ENCODE measurements at places on chromosomes 5 and 9.

GRCh38 chr9:89010056-89010455 lies 18.8 kb downstream of the S1PR3 start:
- no peak for DNase-seq

DNA sequence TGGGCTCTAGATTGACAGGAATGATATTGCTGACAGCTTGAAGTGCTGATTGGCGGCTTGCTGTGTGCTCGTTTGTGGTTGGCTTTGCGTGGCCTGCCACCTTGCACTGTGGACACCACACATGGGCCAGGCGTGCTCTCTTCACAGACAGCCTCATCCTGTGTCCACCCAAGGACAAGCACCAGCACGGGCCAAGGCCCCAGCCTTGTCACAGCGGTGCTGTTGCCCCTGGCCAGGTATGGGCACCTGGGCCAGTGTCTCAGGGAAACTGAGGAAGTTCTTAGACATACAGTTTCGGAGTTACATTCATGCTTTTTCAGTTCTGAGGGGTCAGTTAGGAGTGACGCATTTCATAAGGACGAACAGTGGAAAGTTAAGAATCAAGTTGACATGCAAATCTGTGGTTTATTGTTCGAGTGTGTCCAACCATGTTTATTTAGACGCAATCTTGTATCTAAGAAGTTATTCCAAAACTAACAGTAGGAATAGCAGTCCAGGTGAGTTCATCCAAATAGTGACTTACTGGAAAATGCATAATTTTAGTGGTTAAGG lies 125.9 kb downstream of the EHMT1 start:
- DNase-seq = no peak

DNA sequence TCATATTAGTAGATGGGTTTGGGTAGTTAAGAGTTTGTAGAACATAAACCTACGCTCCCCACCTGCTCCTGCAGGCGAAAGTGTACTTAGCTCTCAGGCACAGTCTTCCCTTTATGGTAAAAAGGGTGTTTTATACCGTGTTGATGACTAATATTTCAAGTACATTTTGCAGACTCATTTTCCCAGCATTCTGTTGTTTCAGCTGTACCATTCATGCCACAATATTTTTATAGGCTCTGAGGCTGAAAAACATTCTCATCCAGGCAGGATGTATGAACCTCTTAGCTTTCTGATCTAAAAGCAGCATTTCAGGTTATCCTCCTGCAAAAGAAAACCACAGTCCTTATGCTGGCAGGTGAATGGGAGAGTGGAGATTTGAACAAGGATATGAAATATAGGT lies 231.4 kb downstream of the NR2F1-AS1 start:
- no peak for DNase-seq

DNA sequence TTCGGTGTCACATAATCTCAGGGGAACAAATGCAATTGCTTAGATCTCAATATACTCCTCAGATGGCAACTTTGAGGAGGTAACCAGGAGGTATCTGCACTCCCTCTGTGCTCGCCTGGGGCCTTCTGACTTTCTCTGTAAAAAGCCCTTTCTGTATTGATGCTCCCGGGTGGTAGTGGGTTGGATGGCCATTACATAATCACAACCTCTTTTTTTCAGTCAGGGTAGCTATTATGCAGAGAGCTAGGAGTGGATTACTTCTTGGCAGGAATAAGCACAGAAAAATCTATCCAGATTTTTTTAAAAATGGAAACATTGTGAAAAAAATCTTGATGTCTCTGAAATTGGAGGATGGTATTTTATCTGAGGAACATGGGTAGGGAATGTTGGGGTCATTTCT lies 116.6 kb downstream of the SH3GL2 start:
- no peak for DNase-seq

DNA sequence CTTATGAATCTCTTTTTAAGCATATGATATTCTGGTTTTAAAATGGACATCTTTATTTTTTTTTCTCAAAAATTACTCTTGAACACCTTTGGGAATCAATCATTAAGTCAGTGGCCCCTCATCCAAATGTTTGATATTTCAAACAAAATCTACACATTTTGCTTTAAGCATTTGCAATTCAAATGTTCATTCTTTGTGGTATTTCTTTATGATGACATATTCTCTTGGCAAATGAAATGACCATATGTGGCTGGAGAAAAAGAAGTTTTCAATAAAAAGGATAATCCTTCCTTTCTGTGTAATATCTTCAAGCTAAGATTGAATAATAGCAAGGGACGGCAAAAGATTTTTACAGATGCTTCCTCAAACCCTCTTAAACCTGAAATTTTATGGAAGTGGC lies 420.8 kb downstream of the MTRR start:
- no peak for DNase-seq

DNA sequence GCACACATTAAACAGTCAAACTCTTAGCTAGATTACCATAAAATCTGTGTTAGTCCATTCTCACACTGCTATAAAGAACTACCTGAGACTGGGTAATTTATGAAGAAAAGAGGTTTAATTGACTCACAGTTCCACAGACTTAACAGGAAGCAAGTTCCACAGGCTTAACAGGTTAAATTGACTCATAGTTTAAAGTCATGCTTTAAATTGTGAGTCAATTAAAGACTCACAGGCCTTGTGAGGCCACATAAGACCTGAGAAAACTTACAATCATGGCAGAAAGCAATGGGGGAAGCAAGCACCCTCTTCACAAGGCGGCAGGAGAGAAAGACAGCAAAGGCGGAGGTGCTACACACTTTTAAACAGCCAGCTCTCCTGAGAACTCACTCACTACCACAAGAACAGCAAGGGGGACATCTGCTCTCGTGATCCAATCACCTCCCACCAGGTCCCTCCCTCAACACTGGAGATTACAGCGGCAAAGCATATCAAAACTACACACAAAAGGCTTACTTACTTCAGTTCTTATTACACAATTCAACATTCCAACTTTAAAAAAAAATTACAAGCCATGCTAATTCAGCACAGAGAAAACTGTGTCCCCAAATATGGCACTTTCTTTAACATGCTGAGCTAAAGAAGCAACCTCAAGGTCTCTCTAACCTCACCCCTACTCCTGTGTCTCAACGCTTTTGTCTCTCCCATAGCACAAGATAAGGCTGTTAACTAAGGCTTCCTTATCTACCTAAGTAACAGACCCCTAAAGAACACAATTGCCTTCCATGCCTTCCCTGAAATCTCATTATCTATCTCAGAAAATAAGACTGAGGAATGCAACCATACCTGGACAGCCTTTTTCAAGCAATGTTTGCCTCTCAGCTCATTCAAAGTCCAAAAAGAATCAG lies 805.1 kb downstream of the NR2F1-AS1 start:
- DNase-seq = no peak

DNA sequence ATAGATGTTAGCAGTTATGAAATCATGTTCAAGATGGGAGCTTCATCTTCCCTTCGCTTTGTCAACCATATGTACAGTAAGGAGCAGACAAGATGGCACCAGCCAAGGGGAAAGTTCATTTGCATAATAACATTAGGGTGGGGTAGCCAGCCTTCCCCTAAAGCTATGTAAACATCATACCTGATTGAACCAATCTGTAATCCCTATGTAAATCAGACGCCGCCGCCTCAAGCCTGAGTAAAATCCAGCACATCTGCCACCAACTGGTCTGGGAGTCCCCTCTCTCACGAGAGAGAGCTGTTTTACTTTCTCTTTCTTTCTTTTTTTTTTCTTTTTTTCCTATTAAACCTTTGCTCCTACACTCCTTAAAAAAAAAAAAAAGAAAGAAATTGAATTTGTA lies 30.8 kb upstream of the REEP2 start:
- DNase-seq = peak; percentile 13

GRCh38 chr9:18746631-18747030 lies 272.7 kb downstream of the ADAMTSL1 start:
- no peak for DNase-seq

GRCh38 chr5:179230061-179230461 lies 115.2 kb downstream of the ADAMTS2 start:
- no peak for DNase-seq

DNA sequence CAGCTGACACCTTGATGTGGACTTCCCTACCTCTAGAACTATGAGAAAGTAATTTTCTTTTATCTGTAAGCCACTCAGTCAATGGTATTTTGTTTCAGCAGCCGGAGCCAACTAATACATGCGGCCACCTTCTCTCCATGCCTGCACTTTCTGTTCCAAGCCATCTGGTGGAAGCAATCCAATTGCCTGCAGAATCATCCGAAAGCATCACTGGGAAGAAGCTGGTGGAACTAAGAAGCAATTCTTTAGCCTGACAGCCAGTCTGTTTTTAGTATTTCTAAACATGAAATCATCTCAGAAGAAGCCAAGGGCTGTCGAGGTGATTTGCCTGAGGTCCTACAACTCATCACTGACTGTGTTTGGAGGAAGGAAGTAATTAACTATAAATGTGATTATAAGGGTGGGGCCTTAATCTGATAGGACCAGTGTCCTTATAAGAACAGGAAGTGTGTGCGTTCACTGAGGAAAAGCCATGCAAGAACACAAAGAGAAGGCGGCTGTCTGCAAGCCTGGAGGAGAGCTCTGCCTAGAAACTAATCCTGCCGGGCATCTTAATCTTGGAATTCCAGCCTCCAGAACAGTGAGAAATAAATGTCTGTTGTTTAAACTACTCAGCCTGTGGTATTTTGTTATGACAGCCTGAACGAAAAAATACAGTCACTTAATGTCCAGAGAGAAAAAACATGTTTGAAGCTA lies 49.1 kb downstream of the NXNL2 start:
- no peak for DNase-seq

DNA sequence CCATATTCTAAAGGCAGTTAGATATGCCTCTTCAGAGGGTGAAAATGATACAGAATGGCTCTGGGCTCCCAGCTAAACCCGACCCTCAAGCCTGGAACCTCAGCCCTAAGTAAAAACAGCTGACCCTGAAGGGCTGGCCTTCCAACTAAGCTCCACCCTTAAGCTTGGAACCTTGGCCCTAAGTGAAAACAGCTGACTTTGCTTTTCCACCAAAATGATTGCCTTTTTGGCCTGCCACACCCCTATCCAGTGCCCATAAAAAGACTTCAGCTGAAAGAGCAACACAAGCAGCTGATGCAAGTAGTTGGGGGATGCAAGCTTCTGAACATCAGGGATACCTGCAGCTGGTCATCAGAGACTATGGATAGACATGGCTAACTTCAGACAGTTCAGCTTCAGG lies 647.4 kb upstream of the SGCD start:
- DNase-seq = no peak

DNA sequence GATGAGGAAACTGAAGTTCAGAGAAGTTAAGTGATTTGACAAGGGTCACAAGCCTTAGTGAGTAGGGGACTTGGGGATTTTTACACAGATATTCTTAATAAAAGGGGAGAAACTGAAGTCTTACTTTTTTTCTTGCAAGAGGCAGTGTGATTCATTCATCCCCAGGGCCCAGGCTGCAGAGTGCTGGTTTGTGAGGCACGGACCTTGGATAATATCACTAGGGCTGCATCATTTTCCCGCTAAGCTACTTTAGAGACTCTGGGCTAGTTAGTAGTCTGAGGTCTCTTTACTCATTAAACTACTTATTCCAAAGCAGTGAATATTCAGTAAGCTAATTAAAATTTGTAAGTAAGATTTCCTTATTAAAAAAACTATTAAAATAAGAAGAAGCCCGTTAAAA lies 195.0 kb downstream of the PBX3 start:
- no peak for DNase-seq

DNA sequence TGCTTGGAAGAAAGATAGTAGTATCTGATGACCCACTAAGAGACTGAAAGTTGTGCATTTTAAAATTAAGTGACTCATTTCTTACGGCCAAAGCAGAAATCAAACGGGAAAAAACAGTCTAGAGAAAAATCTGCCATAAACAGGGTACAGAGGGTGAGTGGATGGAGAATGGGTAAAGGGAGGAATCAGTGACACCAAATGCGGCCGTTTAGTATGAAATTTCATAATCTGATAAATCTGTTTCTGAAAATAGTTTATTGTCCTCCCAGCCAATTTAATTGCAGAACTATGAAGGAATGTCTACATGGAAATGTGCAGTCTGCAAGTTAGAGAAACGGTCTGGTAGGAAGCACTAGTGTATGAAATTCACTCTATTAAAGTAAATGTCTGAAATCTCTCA lies 39.5 kb downstream of the ADAMTS12 start:
- DNase-seq = no peak

DNA sequence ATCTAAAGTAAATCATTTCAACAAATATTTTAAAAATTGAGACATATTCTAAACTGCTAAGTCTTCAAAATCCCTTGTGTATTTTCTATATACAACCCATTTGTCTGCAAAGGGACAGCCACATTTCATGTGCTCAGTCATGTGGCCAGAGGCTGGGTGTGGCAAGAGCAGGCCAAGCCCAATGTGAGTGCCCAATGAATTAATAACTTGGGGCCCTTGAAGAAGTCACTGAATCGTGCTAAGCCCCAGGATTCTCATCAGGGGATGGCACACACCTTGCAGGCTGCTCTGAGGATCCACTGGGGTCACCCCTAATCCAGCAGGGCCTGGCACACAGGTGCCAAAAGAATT lies 78.2 kb upstream of the SMIM23 start:
- no peak for DNase-seq

DNA sequence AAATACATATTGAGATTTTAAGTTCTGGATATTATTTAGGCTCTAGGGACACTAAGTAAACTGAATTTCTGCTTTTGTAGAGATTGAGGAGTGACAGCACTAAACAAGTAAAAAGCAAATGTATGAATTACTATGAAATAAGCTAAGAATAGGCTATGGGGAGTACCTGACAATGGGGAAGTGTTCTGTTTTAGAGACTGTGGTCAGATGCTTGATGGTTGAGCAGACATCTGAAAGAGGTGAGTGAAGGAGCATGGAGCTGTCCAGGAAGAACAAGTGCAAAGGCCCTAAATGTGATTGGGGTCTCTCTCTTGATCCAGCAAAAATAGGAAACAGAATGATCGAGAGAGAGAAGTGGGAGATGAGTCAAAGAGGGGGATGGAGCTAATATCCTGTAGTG lies 111.7 kb downstream of the JAKMIP2 start:
- DNase-seq = no peak

- DNase-seq = no peak
Measured at GRCh38 chr9:128384801-128385495, 13.8 kb downstream of the URM1 start.

DNA sequence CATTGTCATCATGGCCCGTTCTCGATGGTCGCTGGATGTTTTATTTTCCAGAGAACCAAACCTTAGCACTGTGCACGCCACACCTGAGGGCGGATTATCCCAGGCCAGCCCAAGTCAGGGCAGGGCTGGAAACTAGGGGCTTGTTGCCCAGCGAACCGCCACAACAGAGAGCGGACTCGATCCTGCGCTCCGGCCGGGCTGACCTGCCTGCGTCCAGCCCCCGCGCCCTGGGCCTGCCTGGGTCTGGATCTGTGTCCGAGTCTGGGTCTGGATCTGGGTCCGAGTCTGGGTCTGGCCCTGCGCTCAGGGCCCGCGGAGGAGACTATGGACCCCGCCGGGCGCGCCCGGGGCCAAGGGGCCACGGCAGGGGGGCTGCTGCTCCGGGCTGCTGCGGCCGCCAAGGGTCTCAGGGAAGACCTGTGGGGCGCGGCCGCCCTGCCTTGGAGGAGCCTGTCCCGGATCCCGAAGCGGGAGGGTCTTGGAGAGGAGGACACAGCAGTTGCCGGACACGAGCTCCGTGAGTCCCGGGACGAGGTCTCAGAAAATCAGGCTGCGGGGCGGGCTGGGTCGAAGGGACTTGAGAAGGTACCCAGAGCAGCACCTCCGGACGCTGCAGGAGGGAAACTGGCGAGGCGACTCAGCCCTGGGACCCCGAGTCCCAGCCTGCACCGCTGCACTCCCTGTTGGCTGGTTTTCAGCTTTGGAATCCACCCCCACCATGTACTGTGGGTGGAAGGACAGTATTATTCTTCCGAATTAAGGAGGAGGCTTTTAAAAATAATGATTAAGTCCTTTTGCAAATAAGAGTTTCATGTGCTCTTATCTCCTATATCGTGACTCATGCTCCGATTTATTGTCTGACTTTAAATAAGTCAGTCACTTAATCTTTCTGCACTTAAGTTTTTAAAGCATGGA lies at the start of gene ANKDD1B:
Gene ANKDD1B, plus strand, starts transcription at position 143 of the 915 bp plus-strand sequence. Its CDS starts 182 bp downstream, at position 325.
- no peak for DNase-seq

All from CD4-positive, alpha-beta T cell treated with Interleukin-10 for 1 hour (primary cell).